ENCODE measurements at places on chromosomes 3 and 15. TPM values are rescaled to one million over a fixed set of nuclear protein-coding genes. Genes with fewer than 3 reads are reported as not detected.

PLXNA1 gene
- 25.8 TPM for total RNA-seq

TLR9 gene
- total RNA-seq, result 0.11 TPM

MORC1 gene
- total RNA-seq, result 0.90 TPM

ARNT2 gene
- total RNA-seq, result 9.7 TPM

EIF3J gene
- total RNA-seq, result 63.2 TPM

MFN1 gene
- total RNA-seq, result 107 TPM

NR2E3 gene
- 2.3 TPM for total RNA-seq
